ENCODE measurements at places on chromosomes 12 and 14. TPM values are rescaled to one million over a fixed set of nuclear protein-coding genes. Genes with fewer than 3 reads are reported as not detected.

A2ML1 gene
- 0.36 TPM for total RNA-seq

HDAC7 gene
- 59.6 TPM for total RNA-seq

BMAL2 gene
- total RNA-seq = 137 TPM

SLC22A17 gene
- total RNA-seq = 12.0 TPM

CMA1 gene
- total RNA-seq = not detected

GZMB gene
- total RNA-seq = not detected

ANO6 gene
- 18.1 TPM for total RNA-seq

SLC17A8 gene
- not detected for total RNA-seq

P2RX7 gene
- 6.0 TPM for total RNA-seq

GARIN6 gene
- total RNA-seq = not detected

TSPAN9 gene
- total RNA-seq = 5.1 TPM

BDKRB1 gene
- 0.69 TPM for total RNA-seq

BLTP3B gene
- total RNA-seq = 29.0 TPM

GSC gene
- not detected for total RNA-seq

AHSA1 gene
- 215 TPM for total RNA-seq

AICDA gene
- total RNA-seq = not detected

HOXC11 gene
- 0.84 TPM for total RNA-seq

FBLN5 gene
- 0.58 TPM for total RNA-seq

PTHLH gene
- total RNA-seq = 414 TPM

SLC4A8 gene
- 4.2 TPM for total RNA-seq

REP15 gene
- 1.6 TPM for total RNA-seq

GALNT6 gene
- total RNA-seq = 93.4 TPM

TRIP11 gene
- 14.3 TPM for total RNA-seq

CCDC197 gene
- total RNA-seq = not detected

P3H3 gene
- 24.4 TPM for total RNA-seq

OTUB2 gene
- total RNA-seq = 7.7 TPM

SYT1 gene
- total RNA-seq = 0.51 TPM

TAS2R31 gene
- total RNA-seq = 0.75 TPM

STXBP6 gene
- total RNA-seq = 0.40 TPM

MGAT4C gene
- total RNA-seq = not detected

DHRS2 gene
- 40.9 TPM for total RNA-seq

SLC25A47 gene
- total RNA-seq = not detected

EMP1 gene
- total RNA-seq = 158 TPM

KLRF1 gene
- total RNA-seq = not detected

CLEC4C gene
- total RNA-seq = not detected

DACT1 gene
- 0.40 TPM for total RNA-seq

SLC5A8 gene
- not detected for total RNA-seq

C12orf54 gene
- total RNA-seq = not detected

KCNMB4 gene
- total RNA-seq = 2.6 TPM

PLEKHG3 gene
- total RNA-seq = 49.6 TPM

RTN1 gene
- total RNA-seq = not detected

CISTR gene
- not detected for total RNA-seq

FAM222A gene
- total RNA-seq = 11.7 TPM

C14orf132 gene
- total RNA-seq = 0.06 TPM

WSCD2 gene
- total RNA-seq = not detected

COX8C gene
- total RNA-seq = not detected

KSR2 gene
- total RNA-seq = 2.8 TPM

ADCY6 gene
- 19.0 TPM for total RNA-seq

SERPINA3 gene
- total RNA-seq = not detected

Data from PC-3 (cell line).